ENCODE measurements at places on chromosomes 7 and 10.

DNA sequence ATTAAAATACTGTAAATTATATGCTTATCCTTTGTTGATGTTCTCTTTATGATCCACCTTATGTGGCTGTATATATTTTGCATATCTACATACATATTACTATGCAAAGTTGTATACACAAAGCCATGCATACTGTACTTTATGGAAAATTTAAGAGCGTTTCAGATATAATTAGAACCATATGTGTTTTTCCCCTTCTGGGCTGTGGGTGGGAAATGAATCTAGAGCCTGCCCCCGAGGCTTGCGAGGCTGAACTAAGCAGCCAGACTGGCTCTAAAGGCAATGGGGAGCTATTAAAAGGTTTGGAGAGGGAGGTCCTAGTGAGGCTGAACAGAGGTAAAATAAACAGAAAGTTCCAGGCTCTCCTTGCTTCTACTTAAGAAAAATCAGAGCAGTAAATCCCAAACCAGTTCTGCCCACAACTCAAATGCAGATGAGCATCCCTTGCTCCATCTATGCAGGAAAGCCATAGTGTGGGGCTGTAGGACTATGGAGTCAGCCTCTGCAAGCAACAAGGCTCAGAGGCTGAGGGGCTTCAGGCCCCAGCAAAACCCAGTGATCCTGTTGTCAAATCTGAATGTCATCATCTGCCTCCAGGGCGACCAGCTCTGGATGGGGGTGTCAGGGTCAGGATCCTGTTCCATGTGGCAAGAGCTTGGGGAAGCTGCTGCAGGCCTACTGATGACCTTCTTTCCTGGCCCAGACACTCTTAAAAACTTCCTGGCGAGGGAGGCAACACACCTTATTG lies 14.1 kb upstream of the DDIT4 start:
- DNase-seq, result peak; percentile 70

DNA sequence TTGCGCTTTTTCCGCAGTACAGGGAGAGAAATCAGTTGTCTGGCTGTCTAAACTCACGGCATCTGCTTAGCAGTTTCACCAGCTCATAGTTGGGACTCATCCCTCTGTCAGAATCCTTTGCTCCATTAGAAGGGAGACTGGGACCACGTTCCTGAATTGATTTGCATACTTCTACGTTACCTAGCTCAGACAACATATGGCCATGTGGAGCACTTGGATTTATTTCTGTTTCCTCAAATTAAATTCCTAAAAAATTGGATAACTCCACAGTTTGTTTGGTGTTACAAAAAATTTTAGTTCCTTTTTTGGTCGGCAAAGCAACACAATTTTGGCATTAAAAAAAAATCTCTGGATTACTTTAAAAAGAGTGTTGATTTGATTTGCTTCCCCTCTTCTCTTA lies 614.0 kb downstream of the AUTS2 start:
- no peak for DNase-seq

DNA sequence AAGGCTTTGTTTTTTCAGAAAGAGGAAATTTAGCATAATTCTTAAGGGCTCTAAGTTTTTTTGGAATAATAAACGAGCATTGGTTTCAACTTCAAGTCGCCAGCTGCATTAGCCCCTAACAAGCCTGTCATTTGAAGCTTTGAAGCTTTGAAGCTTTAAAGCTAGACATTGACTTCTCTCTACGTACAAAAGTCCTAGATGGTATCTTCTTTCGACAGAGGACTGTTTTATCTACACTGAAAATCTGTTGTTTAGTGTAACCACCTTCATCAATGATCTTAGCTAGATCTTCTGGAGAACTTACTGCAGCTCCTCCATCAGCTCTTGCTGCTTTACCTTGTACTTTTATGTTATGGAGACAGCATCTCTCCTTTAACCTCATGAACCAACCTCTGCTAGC lies 79.6 kb upstream of the TMEM72 start:
- no peak for DNase-seq

DNA sequence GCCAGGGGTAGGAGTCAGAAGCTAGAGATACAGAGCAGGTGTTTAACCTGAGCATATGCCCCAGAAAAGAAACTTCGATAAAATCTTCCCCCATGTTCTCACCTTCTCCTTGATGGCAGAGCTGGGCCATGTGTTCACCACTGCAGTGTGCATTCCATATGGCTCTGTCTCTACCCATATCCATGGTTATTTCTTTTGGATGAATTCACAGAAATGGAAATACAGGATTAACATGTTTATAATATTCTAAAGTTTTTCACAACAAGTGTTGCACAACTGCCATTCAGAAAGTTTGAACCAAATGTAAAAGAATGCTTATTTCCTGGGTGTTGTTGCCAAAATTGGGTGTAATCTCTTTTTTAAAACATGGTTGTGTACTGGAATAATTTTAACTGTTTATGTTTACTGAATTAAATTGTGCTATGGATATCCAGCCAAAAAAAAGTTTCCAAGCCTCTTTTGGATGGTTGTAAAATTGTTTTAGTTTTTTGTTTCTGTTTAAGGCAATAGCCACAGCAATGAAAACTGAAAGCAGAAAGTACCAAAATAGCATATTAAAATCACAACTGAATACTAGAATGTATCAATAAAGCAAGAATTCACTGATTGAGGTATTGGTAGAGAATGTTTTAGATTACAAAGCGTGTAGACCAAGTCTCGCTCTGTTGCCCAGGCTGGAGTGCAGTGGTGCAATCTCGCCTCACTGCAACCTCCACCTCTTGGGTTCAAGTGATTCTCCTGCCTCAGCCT lies 19.9 kb upstream of the CCNY start:
- DNase-seq, result no peak

DNA sequence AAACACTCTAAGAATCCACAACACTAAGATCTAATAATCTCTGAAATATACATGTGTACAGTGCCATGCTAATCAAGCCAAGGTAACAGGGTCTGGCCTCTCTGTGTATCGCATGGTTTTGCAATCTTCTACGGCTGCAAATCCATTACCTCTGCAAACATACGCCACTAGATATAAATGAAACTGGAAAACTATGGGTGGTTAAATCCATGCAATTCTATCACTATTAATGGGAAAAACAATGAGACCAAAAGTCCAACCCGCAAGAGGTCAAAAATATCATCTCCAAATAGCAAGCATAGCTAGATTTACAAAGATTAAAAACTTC lies 23.0 kb downstream of the SGCE start:
- no peak for DNase-seq

- DNase-seq, result no peak
Measured at GRCh38 chr7:108211382-108212201, 81.4 kb upstream of the LAMB4 start.

DNA sequence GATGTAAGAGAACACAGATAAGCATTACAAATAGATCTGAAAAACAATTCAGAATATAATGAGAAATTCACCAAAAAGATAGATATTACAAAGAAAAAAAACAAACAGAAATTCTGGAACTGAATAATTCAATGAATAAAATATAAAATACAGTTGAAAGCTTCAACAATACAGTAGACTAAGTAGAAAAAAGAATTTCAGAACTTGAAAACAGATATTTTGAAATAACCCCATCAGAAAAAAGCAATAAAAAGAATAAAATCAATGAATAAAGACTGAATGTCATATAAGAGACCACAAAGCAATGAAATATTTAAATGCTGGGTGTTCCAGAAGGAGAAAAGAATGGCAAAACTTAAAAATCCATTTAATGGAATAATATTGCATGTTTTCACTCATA lies 611.4 kb upstream of the GHITM start:
- DNase-seq, result no peak

Data from AG10803 (cell line).